Fibroblast of villous mesenchyme (primary cell): ENCODE measurements at places on chromosomes 4 and X. TPM values are rescaled to one million over a fixed set of nuclear protein-coding genes. Genes with fewer than 3 reads are reported as not detected.
A peak's percentile ranks its signal among the peaks of the same experiment; 100 is the strongest.

The LRRC66 gene
- total RNA-seq: 0.32 and 0.43 TPM in 2 replicates

The UNC5C gene
- total RNA-seq: under 0.01 and 0.43 TPM in 2 replicates

The GABRA4 gene
- not detected in 2 replicates for total RNA-seq

DNA sequence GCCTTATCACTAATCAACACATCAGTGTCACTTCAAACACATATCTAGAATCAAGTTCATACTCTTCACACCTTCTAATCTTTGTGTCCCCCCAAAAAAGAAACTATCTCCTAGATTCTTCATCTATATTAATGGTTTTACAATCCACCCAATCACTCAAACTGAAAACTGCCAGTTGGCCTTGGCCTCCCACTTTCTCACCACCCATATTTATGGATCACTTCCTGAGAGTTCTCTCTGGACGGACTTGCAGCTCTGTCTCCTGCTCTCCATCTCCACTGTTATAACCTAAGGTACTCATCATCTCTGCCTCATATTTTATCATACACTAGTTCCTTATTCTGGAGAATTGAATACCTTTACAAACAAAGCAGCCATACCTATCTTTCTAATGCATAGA is 106.1 kb upstream of the ATOH1 start:
- DNase-seq: no peak

DNA sequence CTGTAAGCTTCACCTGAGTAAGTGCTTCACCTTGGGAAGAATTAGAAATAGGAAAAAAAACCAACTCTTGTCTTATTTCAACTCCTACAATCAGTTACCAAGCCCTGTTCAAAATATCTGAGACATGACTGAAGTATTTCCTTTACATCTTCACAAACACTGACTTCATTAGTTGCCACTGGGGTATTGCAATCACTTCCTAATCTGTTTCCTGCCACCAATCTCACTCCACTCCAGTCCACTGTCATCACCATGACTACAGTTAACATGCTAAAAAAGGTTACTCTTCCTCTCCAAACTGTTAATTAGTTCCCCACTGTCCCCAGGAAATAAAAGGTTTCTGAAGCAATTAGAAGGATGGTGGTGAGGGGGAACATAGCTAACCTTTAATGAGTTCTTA is 3.3 kb upstream of the SUPT20HL1 start:
- DNase-seq: no peak

- peak; percentile 51 for DNase-seq
Measured at GRCh38 chr4:121950680-121951520, 960 bp downstream of the TRPC3 start.

DNA sequence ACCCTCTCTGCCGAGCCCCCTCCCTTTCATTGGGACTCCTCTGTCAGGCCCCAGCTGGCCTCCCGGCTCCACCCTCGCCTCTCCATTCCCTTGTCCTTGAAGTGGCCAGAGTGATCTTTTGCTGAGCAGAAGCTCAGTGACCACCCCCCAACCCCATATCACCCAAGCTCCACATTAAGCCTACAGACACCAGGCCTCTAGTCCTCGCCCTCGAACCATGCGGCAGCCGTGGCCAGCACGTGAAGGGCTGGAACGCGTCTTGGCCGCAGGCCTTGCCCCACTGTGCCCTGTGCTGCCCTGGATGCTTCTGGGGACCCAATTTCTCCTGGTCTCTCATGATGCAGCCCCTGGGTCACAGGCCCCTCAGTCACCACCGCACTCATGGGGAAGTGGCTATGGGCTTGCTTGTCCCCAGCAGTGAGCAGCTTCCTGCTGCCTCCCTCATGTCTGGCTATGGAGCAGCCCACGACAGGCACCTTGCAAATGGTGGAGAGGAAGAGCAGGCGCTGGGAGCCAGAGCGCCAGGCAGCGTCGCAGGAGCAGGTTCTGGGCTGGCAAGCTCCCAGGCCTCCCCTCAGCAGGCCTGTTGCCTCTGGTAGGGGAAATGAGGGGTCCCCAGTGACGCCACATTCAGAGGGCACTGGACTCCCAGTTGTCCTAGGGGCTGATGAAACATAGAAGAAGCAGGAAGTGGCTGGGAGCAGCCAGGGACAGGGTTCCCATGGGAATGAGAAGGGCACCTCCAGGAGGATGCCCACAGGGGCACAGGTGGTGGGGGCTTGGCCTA is 757 bp upstream of the SRPK3 start:
- no peak for DNase-seq

DNA sequence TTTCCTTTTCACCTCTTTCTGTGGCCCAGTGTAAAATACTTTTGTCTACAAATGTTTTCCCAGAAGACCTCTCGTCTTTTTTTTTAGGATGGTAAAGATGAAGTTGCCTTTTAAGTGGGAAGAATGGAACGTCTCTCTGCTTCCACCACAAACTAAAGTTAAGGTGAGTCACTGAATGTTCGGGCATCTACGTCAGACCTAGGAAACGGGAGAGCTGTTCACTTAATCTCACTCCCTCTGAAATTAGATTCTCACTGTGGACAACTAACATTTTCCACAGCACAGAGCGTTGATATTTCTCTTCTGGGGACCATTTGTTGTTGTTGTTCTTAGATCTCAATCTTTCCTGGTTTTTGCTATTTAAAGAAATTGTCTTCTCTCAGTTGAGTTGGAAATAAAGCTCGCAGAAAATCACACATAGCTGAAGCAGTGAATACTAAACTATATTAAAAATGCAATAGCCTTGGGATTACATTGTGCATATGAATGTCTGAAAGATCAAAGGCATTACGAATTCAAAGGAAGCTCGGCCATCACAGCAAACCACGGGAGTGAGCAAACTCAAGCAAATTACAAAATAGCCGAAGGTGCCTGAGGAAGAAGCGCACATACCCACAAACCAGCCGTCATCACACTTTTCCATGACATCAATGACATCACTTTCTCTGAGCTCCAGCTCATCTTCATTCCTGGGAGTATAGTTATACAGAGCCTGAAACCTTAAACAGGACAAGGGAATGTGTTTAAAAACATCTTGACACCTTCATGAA is 53.9 kb upstream of the PDLIM3 start:
- peak; percentile 55 for DNase-seq

DNA sequence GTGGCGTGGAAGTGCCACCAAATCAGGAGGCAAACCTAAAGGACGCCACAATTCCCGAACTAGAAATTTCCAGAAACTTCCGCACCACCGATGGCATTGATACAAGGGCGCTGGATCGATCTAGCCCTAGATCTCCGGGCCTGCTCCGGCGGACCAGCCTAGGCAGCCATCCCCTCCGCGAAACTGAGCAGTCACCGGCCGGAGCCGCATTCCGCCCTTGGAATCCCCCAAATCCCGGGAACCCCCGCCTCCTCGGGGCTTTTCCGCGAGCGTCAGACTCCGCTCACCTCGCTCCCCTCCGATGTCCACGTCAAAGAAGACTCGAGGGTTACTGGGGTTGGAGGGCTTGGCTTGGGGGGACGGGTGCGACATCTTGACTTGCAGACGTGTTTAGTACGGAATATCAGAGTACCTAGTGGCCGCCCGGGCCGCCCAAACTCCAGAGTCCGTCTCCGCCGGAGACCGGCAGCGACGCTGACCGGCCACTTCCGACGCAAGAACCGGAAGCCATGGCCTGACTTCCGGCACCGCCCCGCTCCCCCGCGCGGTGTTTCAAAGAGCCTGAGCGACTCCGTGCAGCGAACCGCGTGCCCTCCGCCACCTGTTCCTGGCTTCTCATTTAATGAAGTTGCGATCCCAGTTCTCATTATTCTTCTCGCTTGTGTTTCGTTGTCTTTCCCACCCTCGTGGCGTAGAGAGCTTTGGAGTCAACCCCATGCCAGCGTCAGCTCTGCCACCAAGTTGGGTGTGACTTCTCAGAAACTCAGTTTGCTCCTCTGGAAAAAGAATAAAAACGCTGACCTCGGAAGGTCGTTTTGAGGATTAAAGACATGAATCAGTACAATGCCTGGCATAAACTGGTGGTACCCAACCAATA is at the start of gene PPID:
Gene PPID, minus strand, starts transcription at position 480 of the 877 bp plus-strand sequence. Its CDS starts 108 bp downstream, at position 372.
- DNase-seq: peak; percentile 74
